ENCODE measurements at places on chromosomes 6 and 20.

DNA sequence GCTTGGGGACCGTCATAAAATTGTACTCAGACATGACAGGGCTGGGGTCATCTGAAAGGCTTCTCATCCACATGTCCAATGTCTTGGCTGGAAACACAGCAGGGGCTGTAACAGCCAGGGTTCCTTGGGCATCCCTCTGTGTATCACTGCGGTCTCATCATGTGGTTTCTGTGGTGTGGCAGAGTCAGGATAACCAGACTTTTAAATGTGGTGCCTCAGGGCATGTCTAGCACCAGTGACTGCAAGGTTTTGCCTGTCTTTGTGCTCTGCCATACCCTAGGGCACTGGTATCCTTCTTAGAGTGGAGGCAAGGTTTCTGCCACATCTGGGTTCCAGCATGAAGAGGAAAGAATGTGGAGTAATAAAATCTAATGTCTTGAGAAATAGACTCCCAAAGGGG, 124.2 kb downstream of the PLEKHG1 start:
- DNase-seq, result no peak

DNA sequence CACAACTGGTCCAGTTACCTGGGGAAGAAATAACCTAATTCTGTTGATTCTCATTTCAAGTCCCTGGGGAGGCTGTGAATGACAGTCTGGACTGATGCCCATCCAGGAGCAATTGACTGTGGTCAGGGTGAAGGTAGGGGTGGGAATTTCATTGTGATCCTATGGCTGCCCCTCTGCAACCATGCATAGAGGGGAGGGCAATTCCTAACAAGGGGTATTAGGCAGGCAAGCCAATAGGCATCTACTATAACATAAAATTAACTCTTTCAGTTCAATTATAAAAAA, 44.0 kb upstream of the TRAM2 start:
- no peak for DNase-seq

- DNase-seq, result no peak
Measured at GRCh38 chr20:8296536-8296935, 164.5 kb downstream of the PLCB1 start.

DNA sequence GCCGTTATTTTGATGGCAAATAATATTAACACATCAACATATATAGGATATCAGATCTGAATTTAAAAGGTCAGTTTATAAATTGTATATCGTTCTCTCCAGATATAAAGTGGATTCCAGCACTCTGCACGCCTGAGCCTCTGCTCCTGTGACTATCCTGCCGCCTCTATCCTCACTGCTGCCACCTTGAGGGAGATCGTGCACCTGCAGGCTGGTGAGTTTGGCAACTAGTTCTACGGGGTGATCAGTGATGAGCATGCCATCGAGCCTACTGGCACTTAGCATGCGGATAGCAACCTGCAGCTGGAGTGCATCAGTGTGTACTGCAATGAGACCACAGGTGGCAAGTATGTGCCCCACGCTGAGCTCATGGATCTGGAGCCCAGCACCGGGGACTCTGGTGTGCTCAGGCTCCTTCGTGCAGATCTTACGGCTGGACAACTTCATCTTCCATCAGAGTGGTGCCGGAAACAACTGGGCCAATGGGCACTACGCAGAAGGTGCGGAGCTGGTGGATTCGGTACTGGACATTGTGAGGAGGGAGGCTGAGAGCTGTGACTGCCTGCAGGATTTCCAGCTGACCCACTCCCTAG, 84.9 kb downstream of the FBXO5 start:
- DNase-seq, result peak; percentile 44

GRCh38 chr6:151445482-151445881, 6.4 kb downstream of the RMND1 start:
- no peak for DNase-seq

DNA sequence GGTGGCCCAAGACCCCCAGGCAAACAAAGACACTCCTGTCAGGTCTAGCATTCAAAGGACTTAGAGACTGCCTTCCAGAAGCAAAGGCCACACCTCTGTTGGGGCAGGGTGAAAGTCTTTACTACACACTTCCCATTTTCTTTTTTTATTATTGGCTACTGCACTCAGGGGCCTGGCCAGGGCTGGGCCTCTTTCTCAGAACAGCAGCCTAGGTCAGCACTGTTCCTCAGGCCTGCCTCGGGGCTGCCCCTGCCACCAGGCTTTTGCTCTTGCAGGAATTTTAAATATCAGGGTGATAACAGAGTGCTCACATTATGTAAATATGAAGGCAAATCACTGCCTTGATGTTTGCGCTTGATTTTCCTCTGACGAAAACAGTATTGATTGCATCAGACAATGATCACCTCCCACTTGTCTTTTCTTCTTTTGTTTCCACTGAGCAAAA, 18.5 kb downstream of the GSTA4 start:
- no peak for DNase-seq
